Osteocyte (in vitro differentiated cells): ENCODE measurements at places on chromosomes 1 and 21. TPM values are rescaled to one million over a fixed set of nuclear protein-coding genes. Genes with fewer than 3 reads are reported as not detected.

GRCh38 chr1:15362737-15363128 is 47.0 kb upstream of the EFHD2 start:
- no peak overlapping the region for H3K27ac ChIP-seq
- H3K27me3 ChIP-seq: peaks cover 5% of the 10 kb centered on the region
- H3K36me3 ChIP-seq: no peaks in the 10 kb centered on the region
- no peak overlapping the region for H3K4me3 ChIP-seq
- H3K4me1 ChIP-seq: peaks cover under 1% of the 10 kb centered on the region

SV2A gene
- total RNA-seq: 16.7 and 16.9 TPM in 2 replicates

DNA sequence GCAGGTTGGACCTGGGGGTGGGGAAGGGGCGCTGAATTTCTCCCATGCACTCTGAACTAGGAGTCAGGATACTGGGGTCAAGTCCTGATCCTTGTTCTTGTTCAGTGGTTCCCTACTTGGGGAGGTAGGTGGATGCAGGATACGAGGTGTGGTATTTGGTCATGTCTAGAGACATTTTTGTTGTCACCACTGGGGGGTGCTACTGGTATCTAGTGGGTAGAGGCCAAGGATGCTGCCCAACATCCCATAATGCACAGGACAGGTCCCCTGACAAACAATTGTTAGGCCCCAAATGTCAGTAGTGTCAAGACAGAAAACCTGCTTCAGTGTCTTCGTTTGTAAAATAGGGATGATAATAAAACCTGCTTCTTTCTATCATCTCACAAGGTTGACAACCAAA is 259.0 kb upstream of the FOXD3 start:
- H3K27me3 ChIP-seq: peaks cover 9% of the 10 kb centered on the region
- H3K4me3 ChIP-seq: no peak overlapping the region
- no peaks in the 10 kb centered on the region for H3K36me3 ChIP-seq
- H3K4me1 ChIP-seq: no peaks in the 10 kb centered on the region

KCNC4 gene
- total RNA-seq: 1.1 and 2.0 TPM in 2 replicates

DNA sequence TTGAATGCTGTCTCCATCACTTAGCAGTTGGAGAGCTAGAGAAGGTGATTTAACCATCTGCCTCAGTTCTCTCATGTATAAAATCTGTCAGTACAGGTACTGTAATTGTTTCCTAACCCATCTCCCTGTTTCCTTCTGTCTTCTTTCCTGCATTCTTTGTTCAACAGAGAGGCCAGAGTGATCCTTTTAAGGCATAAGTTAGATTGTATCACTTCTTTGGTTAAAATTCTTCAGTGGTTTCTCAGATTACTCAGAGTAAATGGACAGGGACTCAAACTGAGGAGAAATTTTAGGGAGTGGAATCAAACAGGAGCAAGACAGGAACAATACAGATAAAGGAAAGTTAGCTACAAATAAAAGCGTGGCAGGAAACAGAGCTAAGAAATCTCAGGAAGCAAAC is 45.2 kb upstream of the SSX2IP start:
- peaks cover under 1% of the 10 kb centered on the region for H3K4me1 ChIP-seq
- H3K36me3 ChIP-seq: peaks cover 4% of the 10 kb centered on the region
- H3K4me3 ChIP-seq: no peak overlapping the region
- peaks cover 40% of the 10 kb centered on the region for H3K27me3 ChIP-seq

AMPD1 gene
- total RNA-seq: not detected in 2 replicates

DNA sequence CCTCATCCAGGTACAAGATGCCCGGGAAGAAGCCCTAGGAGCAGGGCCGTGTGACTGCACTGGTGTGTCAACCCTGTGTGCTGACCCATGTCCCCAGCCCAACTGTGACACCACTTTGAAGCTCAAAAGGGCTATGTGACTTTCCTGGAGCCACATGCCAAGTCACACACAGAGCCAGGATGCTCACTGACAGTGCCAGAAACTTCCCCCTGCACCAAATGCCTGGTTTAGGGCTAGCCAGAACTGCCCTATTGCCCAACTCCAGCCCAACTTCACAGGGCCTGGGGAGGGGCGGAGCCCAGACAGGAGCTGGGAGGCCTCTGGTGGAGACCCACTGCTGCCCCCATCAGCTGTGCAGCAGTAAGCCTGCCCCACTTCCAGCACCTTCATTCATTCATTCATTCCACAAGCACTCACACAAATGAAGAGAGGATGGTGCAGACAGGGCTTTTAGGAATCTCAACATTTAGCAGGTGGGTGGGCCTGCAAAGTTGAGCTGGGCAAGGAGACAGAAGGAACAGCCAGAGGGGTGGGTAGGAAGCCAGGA is 36.7 kb downstream of the KCNQ4 start:
- no peak overlapping the region for H3K4me3 ChIP-seq
- H3K27me3 ChIP-seq: no peaks in the 10 kb centered on the region
- no peaks in the 10 kb centered on the region for H3K36me3 ChIP-seq
- DNase-seq: no peak
- H3K4me1 ChIP-seq: peaks cover 37% of the 10 kb centered on the region
- H3K27ac ChIP-seq: no peak overlapping the region

RBP7 gene
- not detected in 2 replicates for total RNA-seq

TNFRSF9 gene
- total RNA-seq: not detected in 2 replicates

S100A1 gene
- total RNA-seq: 1.1 TPM in 1 of 2 replicates, not detected in the other

- no peak overlapping the region for H3K4me3 ChIP-seq
- no peak overlapping the region for H3K27ac ChIP-seq
- no peaks in the 10 kb centered on the region for H3K36me3 ChIP-seq
- DNase-seq: no peak
- peaks cover 4% of the 10 kb centered on the region for H3K27me3 ChIP-seq
Observed at GRCh38 chr1:18178111-18178510, 70.5 kb downstream of the IGSF21 start.

- DNase-seq: no peak
- H3K4me1 ChIP-seq: no peaks in the 10 kb centered on the region
- H3K4me3 ChIP-seq: no peak overlapping the region
- H3K27me3 ChIP-seq: peaks cover 17% of the 10 kb centered on the region
Observed at GRCh38 chr1:57384284-57384683, 39.6 kb downstream of the DAB1 start.

- no peaks in the 10 kb centered on the region for H3K36me3 ChIP-seq
- H3K27ac ChIP-seq: no peak overlapping the region
- no peaks in the 10 kb centered on the region for H3K27me3 ChIP-seq
- no peak overlapping the region for H3K4me3 ChIP-seq
Observed at GRCh38 chr21:15329191-15329590, 264.4 kb upstream of the NRIP1 start.

DNA sequence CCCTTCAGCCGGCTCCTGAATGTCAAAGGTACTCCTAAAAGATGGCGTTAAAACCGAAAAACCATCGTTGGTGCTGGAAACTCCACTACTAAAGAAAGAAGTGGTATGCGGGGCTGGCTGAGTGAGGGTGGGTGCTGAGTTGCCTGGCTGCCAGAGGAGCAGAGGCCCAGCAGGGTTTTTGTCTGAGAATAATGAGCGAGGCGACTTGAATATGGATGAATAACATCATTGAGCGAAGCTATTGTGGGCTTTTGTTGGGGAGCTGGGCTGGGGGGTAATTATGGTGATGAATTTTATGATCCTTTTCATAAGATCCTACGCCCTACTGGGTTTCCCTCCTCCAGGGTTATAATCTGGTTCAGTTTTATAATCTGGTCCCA is 2.0 kb downstream of the PDPN start:
- H3K27ac ChIP-seq: no peak overlapping the region
- no peaks in the 10 kb centered on the region for H3K36me3 ChIP-seq
- no peaks in the 10 kb centered on the region for H3K4me1 ChIP-seq
- H3K4me3 ChIP-seq: no peak overlapping the region

KCNA2 gene
- total RNA-seq: 0.05 TPM in 1 of 2 replicates, not detected in the other

DNA sequence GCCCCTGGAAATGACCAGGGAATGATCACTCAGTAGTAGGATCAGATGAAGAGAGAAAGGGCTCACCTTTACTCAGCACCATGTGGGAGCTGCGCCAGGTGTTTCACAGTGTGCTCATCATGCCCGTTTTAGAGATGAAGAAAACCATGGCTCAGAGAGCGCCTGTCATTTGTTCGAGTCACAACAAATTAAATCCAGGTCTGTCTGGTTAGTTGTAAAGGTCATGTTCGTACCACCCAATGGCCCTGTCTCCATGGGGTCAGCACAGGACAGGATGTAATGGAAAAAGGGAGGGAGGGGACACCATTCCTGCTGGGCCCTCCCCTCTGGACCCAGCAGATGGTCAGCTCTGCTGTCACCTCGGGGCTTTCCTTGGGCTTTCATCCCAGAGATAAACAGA is 15.2 kb downstream of the KIRREL1 start:
- H3K36me3 ChIP-seq: peaks cover 9% of the 10 kb centered on the region
- H3K4me3 ChIP-seq: peak overlapping the region; percentile 41
- peaks cover 98% of the 10 kb centered on the region for H3K4me1 ChIP-seq
- DNase-seq: no peak
- H3K27ac ChIP-seq: peak overlapping the region; percentile 96

HSF2BP gene
- 3.4 and 3.7 TPM in 2 replicates for total RNA-seq
